AG20443 (cell line): ENCODE measurements at places on chromosomes 3 and 15.

- DNase-seq = no peak
Observed at GRCh38 chr3:164640591-164640990, 437.7 kb downstream of the SI start.

DNA sequence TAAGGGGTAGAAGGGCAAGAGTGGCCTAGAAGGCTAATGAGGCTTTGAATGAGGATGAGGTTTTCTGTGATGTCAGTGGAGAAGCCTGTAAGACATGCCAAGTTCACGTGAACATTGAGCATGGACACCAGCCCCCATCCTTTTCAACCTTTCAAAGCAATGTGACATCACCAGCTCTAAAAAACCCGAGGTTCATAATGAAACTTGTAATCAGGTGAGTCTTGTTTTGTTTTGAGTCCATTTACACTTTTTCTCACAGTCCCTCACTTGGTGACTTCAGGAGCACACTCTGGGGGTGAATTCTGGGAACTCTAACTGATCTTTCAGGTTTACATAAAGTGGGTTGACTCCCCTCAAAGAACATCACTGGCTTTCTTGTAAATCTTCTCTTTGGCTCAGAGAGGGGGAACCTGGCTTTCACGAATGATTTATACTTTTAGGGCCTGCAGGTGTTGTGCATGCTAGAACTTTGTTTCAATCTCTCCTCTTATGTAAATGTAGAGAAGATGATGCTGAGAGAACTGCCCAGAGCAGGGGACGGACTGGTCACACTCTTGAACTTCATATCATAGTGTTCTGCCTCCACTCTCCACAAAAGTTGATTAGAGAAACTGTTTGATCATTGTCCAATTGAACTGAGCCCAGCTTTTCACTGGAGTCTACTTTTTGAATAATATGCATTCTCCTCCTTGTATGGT is 224.7 kb upstream of the SATB1 start:
- DNase-seq = no peak

DNA sequence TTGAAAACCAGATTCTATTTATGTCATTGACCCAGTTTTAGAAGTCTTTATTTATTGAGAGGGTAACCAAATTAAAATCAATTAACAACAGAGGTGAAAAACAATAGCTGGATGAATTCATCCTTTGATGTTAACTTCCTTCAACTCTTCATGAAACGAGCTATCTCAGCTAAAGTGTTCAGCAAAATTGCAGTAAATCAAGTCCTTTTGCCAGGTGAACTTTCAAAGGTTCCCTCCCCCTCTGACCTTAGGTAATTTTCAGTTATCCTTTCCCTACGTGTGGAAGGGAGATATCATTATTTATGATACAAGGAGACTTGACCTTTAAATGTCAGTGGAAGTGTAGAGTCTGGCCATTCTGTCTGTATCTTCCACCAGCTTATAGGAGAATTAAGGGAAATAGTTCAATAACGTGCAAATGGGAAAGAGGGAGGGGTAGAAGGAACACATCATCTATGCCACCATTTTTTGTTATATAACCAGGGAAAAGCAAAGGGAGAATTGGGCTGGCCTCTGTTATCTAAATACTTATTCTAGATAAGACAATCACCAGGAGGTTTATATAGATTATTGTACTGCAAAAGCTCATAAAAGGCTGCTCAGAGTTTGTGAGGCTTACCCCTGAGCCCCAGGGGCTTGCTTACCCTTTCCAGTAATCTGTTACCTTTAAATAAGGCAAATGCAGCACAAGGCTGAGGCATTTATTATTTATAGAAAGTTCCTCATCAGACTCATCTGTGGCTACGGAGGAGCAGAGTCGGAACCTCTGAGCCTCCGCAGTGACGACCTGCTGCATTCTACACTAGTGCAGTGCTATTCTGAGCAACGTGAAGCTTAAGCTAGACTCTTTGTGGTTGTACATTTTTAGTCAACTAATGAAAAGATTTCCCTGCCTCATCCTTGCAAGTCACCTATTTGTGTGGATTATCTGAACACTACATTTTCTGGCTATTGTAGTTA is 97.7 kb upstream of the ZBED2 start:
- no peak for DNase-seq

- DNase-seq = no peak
Observed at GRCh38 chr15:39597751-39598185, 16.9 kb downstream of the THBS1 start.

- DNase-seq = peak; percentile 85
Observed at GRCh38 chr3:36944641-36945270, at the start of gene TRANK1. TRANK1 (minus strand) TSS chr3:36945054; CDS start chr3:36944809, 245 bp downstream.

DNA sequence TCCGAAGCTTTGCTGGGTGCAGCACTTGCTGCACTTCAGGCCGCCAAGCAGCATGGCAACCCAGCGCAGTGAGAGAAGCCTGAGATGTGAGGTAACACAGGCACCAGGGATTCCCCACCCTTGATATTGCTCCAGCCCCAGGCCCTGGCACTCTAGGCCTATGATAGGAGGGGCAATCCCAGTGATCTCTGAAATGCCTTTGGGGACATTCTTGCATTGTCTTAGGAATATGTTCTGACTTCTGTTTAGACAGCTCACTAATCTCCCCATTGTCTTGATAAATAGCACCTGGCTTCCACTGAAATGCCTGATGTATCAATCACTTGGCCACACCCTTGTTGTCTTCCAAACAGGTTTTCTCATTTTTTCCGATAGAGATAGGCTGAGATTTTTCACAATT is 102.8 kb downstream of the SOX14 start:
- no peak for DNase-seq

GRCh38 chr3:168517249-168518071 is 421.7 kb upstream of the GOLIM4 start:
- DNase-seq = no peak

DNA sequence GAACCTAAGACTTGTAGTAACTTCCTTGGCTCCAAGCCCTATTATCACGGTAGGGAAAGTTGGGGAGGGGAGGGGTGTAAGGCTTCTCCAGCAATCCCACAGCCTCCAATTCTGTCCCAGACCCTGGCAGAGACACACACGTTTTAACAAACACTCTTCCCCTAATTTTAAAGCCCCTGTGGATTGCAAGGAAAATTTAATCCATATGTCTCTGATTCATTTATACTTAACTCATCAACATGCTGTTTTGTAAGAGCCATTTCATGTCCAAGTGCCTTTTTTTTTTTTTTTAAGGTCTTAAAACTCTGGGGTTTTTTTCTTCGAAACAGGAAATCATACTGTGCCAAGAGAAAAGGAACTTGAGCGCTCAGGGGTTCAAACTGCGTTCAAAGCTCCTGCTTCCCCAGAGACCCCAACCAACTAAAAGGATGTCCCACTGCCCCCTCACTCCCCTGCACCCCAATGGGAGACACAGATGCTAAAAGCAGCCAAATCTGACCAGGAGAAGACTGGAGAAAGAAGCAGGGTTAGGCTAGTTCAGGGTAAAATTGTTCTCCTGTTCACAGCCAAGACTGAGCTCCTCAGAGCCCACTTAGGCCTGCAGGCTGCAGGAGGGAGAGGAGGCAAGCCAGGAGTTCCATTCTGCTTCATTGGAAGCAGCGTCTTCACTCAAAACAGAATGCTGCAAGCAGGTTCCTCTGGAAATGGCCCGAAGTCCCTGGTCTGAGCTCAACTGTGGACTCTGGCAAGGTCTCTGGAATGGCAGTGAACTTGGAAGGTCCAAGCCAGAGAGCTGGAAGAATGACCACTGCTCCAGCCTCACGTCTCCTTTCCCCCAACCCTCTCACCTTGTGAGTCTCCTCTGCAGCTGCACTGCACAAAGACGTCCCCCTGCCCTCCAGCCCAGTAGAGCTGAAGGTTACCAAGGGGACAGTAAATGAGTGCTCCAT is 172.5 kb downstream of the NTRK3 start:
- peak; percentile 45 for DNase-seq

GRCh38 chr3:49411968-49412631 is at the start of the genes RHOA and TCTA:
RHOA (minus strand) TSS chr3:49411976; CDS start chr3:49375589, 36,387 bp downstream.
TCTA (plus strand) TSS chr3:49412423; CDS start chr3:49412427, 4 bp downstream.
- DNase-seq = peak; percentile 100

DNA sequence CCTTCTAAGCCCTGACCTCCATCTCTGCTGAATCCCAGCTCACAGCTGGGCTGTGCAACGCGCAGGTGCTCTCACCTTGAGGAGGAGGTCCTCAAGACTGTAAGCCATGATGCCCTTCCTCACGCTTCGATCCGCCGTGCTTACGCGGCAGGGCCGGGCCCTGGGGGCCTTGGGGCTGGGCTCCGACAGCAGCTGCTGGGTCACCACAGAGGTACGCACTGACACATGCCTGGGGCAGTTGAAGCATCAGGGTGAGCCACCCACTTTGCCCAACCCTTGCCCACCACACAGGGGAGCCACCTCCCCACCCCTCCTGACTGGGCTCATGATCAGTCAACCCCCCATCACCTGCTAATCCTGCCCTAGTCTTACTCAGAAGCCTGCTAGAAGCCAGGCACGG is 3.1 kb downstream of the CIDEC start:
- no peak for DNase-seq

GRCh38 chr15:100663086-100663914 is 60.9 kb downstream of the ASB7 start:
- no peak for DNase-seq

DNA sequence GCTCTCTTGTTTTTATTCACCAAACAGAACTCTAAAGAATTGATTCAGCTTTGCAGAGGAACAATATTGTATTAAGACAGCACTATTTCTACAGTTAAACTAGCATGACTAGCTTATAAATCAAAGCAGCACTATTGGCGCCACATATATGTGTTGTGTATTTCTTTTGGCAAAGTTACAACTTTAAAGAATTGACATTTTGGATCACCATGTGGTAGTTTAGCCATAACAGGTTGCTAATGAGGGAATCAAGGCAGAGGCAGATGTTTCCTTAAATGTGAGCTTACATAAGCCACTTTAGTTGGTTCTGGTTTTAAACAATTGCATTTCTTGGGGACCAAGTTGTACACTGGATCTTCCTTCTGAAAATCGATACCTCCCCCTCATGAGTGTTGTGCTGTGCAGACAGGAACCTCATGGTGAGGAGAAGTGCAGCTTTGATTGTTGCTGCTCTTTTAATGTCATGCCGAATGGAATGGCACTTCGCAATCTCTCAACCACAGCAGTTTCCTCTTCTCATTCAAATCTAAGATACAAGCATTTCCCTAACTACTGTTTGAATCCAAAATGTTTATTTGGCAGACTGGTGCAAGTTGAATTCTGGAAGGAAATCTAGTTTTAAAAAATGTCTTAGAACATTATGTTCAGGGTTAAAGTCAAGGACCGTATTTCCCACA is 151.2 kb downstream of the MYRIP start:
- peak; percentile 47 for DNase-seq

- peak; percentile 60 for DNase-seq
Observed at GRCh38 chr3:16741890-16742289, 136.7 kb upstream of the DAZL start.

- no peak for DNase-seq
Observed at GRCh38 chr3:53754325-53754724, 91.9 kb downstream of the CHDH start.

- no peak for DNase-seq
Observed at GRCh38 chr3:34957677-34958076, 681.6 kb upstream of the ARPP21 start.

DNA sequence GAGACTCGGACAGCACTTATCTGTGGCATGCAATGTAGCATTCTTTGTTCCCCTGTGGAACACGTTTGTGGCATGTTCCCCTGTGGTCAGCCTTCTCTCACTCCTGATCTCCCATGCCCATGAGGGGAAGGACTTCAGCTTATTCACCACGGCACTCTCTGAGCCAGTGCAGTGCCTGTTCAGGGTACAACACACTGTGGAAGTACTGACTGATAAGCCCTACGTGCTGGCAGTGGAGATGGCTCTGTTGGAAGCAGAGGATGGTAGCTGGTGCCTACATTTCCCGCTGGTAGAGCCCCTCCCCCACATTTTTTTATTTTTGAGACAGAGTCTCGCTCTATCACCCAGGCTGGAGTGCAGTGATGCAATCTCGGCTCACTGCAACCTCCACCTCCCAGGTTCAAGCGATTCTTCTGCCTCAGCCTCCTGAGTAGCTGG is 43.5 kb upstream of the ETV5 start:
- DNase-seq = no peak

DNA sequence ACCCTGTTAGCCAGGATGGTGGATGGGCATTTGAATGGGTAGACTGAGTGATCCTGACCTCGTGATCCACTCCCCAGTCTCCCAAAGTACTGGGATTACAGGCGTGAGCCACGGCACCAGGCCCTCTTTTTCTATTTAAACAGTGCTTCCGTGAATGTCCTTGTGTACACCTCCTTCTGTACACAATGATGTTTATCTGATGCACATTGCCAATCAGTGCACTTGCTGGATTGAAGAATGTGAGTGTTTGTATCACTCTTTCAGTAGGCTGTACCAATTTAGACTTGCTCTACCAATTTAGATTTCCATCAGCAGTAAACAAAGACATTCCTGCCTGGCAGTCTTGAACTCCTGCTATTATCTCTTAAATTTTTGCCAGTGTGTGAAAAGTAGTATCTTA is 8.9 kb upstream of the ZNF619 start:
- DNase-seq = no peak

- DNase-seq = peak; percentile 62
Observed at GRCh38 chr3:108477511-108478147, 32.8 kb downstream of the MYH15 start.
